ENCODE measurements at places on chromosomes 3 and 15. TPM values are rescaled to one million over a fixed set of nuclear protein-coding genes. Genes with fewer than 3 reads are reported as not detected.

DNA sequence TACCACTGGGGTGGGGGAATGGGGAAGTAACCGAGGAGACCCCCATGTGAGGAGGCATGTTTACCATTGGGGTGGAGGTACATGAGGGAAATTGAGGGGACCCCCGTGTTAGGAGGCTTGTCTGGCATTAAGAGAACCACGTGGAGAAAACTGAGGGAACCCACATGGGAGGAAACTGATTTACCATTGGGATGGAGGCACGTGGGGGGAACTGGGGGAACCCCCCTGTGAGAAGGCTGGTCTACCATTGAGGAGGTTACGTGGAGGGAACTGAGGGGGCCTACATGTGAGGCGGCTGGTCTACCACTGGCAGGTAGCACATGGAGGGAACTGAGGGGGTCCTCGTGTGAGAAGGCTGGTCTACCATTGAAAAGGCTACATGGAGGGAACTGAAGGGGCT, 159.4 kb downstream of the FBLN2 start:
- DNase-seq, result no peak
- H3K4me3 ChIP-seq, result no peak overlapping the region
- H3K27me3 ChIP-seq, result no peaks in the 10 kb centered on the region

CCDC39 gene
- total RNA-seq, result under 0.01 TPM

- peaks cover 4% of the 10 kb centered on the region for H3K36me3 ChIP-seq
- no peak overlapping the region for H3K4me3 ChIP-seq
- H3K27me3 ChIP-seq, result no peaks in the 10 kb centered on the region
- DNase-seq, result peak; percentile 53
- peaks cover 8% of the 10 kb centered on the region for H3K4me1 ChIP-seq
These were observed 20.4 kb upstream of the CELF6 start for GRCh38 chr15:72340366-72340765.

RTP4 gene
- 2.1 TPM for total RNA-seq

- H3K36me3 ChIP-seq, result no peaks in the 10 kb centered on the region
- H3K27ac ChIP-seq, result no peak overlapping the region
- H3K27me3 ChIP-seq, result no peaks in the 10 kb centered on the region
- DNase-seq, result no peak
These were observed 70.5 kb downstream of the PLXNA1 start for GRCh38 chr3:127053450-127053849.

CCDC54 gene
- total RNA-seq, result not detected

GRCh38 chr3:164375995-164376394, 702.3 kb downstream of the SI start:
- no peak overlapping the region for H3K4me3 ChIP-seq
- H3K4me1 ChIP-seq, result no peaks in the 10 kb centered on the region
- no peaks in the 10 kb centered on the region for H3K36me3 ChIP-seq
- H3K27ac ChIP-seq, result no peak overlapping the region
- DNase-seq, result no peak
- H3K27me3 ChIP-seq, result no peaks in the 10 kb centered on the region

Data from fibroblast of lung (primary cell).